ENCODE measurements at places on chromosomes 3 and 15. TPM values are rescaled to one million over a fixed set of nuclear protein-coding genes. Genes with fewer than 3 reads are reported as not detected.

Gene PODXL2
- total RNA-seq: 39.1 TPM

Gene ACSBG1
- not detected for total RNA-seq

Gene GOLGA6B
- not detected for total RNA-seq

Gene PPP1R14D
- total RNA-seq: not detected

Gene OR5K2
- not detected for total RNA-seq

Gene PRSS50
- total RNA-seq: not detected

Gene CIP2A
- total RNA-seq: 26.9 TPM

Gene ATP13A5
- total RNA-seq: not detected

Gene GABRR3
- total RNA-seq: not detected

Gene KBTBD8
- total RNA-seq: 5.8 TPM

Gene ZBTB20
- 12.8 TPM for total RNA-seq

Gene MRAS
- 8.5 TPM for total RNA-seq

Gene CGNL1
- total RNA-seq: 8.3 TPM

Gene ACKR2
- total RNA-seq: 4.1 TPM

Gene FSD2
- not detected for total RNA-seq

Gene HYKK
- 6.8 TPM for total RNA-seq

Gene LMAN1L
- not detected for total RNA-seq

Gene ZNF662
- 10.3 TPM for total RNA-seq

Gene CCDC54
- not detected for total RNA-seq

Gene SLC12A1
- total RNA-seq: not detected

Gene SPTBN5
- total RNA-seq: 2.3 TPM
